Neural progenitor cell (in vitro differentiated cells): ENCODE measurements at places on chromosomes 5 and 9.

DNA sequence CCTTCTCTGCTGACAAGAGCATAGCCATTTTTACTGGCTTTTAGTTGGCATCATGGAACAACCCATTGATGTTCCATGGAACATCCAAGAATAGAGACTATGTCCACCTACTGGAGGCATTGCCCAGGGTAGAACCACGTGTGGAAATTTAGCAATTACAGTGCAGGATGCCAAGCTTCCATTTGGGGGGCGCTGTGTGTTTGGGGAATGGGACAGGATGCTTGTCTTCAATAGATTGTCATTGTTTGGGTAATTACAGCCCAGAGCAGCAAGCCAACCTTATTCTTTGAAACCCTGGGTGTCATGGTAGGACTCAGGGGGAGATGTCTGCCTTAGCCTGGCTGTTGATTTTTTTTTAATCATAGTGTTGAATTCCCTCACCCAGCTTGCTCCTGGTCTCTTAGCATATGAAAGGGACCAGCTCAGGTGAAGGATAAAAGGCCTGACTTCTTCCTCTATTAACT, 171.1 kb downstream of the DOCK2 start:
- DNase-seq = peak; percentile 68

- peak; percentile 77 for DNase-seq
Observed at GRCh38 chr5:28344836-28345433, 1306.5 kb upstream of the CDH9 start.

DNA sequence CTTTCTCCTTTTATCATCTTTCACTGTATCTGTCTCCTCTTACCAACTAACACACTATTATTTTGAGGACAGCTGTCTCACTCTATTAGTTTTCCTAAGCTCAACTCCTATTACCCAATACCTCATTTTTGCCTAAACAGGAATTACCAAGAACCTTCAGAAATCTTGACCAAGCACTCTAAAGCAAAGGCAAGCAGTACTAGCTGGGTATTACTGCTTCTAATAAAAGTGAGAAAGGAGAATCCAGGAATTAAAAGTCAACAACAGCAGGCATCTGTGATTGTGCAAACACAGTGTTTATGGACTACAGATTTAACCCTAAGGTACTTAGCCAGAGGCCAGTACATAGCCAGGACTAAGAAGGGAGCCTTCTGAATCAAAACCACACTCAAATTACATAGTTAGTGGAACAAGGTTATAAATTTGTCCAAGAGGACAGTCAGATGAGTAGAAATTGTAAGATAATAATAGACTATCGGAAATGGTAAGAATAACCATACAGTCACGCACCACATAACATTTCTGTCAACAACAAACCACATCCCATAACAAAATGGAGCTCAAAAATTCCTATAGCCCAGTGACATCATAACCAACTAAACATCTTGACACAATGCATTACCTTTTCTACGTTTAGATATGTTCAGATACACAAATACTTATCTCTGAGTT, 8.3 kb downstream of the RFX3 start:
- no peak for DNase-seq

DNA sequence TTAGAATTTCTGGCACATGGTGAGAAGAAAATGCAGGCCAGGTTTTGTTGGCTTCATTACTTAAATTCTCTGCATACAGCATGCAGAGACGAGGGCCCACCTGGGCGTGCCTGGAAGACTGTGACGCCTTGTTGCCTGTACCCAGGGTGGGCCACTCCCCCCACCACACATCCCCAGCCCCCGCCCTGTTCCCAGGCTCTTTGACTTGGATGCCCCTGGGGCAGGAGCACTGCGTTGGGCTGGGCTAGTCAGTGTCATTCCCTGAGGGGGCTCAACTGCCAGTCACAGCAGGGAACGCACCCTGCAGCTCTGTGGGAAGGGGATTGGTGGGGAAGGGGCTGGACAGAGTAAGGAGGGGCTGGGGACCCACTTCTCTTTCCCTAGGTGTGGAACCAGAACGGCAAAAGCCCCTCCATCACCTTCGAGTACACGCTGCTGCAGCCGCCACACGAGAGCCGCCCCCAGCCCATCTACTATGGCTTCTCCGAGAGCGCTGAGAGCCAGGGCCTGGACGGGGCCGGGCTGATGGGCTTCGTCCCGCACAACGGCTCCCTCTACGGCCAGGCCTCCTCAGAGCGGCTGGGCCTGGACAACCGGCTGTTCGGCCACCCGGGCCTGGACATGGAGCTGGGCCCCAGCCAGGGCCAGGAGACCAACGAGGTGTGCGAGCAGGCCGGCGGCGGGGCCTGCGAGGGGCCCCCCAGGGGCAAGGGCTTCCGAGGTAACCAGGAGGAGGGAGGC, 19.6 kb downstream of the ADAMTSL2 start:
- peak; percentile 51 for DNase-seq

DNA sequence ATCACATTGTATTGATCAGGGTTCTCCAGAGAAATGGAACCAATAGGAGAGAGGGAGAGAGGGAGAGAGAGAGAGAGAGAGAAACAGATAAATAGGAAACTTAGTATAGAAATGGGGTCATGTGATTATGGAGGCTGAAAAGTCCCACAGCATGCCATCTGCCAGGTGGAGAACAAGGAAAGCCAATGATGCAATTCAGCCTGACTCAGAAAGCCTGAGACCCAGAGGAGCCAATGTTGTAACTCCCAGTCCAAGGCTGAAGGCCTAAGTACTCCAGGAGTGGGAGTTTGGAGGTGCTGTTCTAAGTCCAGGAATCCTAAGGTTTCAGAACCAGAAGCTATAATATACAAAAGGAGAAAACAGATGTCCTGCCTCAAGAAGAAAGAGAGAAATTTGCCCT, 48.4 kb upstream of the ISOC1 start:
- DNase-seq = no peak

DNA sequence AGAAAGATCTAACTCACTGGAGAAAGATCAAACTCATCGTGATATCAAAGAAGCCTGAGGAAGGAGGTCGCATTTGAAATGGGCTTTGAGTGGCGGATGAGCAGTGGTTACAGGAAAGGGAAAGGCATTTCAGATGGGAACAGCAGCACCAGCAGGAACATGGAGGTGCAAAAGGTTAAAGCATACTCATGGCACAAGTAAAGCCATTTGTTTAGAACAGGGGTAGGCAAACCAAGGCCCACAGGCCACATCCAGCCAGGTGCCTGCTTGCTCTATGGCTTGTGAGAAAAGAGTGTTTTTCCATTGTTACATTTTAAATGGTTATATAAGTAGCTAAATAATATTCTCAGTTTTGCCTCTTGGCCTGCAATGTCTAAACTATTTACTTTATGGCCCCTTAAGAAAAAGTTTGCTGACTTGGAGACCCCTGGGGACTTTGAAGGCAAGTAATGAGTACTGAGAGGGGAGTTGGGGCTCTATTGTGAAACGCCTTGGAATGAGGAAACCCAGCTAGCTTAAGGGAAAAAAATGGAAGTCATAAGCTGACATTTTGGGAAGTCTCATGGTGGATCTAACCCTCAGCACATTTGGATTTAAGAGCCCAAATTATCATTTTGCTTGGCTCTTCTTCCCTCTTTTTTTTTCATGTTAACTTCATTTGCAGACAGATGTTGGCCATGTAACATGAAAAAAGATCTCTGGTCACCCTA, 211.1 kb downstream of the NR3C1 start:
- DNase-seq = no peak

DNA sequence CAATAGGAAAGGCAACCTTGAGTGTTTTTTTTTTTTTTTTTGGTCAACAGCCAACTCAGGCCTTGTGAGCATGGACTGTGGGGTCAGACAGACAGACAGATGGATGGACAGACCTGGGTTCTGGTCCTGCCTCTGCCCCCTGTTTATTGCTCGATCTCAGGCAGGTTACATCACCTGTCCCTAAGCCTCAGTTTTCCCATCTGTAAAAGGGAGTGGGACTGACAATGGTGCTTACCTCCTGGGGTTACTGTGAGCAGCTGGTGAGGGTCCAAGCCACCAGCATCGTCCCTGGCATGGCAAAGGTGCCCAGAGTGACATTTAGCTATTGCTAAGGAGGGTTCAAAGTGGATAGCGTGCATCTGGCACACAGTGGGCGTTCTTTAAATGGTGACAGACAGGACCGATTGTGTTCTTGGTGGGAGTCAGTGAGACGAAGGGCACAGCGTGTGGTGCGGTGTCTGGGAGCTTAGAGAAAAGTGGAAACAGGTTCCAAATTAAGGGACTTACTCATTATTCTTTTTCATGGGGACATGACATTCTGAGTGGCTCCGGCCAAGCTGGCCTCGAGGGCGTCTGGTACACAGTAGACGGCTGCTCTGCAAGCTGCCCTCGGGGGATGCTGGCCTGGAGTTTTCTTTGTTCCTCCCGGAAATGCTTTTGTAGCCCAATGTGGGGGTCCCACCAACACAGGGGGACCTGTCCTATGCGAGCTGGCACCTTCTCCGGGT, 72.1 kb downstream of the COL27A1 start:
- DNase-seq = no peak
